Stimulated activated CD8-positive, alpha-beta memory T cell treated with anti-CD3 and anti-CD28 coated beads, Interleukin-4, amount 100 ng/mL, for 4 hours (primary cell): ENCODE measurements at places on chromosomes 5 and 9.

DNA sequence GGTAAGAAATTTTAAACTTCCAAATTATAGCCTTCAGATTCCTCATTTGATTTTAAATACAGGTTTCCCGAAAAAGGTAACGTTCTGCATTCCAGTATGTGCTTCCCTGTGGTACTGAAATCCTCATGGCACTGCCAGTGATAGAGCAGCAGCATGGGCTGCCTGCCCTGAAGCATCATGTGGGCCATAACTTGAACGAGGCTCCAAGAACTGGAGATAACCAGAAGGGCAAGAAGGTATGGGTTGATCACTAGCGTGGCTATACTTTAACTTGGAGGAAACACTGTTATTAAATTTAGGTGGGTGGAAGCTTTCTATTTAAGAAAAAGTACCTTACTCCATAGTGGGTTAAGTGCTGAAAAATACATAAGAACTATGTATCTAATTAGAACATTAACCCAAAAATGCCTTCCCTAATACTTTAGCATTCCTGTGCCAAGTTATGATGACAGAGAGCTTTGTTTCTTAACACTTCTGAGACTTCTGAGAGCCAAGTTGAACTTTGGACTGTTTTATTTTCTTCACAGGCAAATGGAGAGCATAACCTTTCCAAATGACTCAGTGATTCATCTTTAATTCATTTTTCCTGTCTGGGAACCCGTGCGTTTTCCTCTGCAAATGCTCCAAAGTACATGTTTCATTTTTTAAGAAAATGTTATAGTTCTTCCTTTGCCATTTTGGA, 191.5 kb upstream of the GNA14 start:
- DNase-seq: no peak

- no peak for DNase-seq
Measured at GRCh38 chr5:103108086-103108485, 11.9 kb downstream of the GIN1 start.

DNA sequence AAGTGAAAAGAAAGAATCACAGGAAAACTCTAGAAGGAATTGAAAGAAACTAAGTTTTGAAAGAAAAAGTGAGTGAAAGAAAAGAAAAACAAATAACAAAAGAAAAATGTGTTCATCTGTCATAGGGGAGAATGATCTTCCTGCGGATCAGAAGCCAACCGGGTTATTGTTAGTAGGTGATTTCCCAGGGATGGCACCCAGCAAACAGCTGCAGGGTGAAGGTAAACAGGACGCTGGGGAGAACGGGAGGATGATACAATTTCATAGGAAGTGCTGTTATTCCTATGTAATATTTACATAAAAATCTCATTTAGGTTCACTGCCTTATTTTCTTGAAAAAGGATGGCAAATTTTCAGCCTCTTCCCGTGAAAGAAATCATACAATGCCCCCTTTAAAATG, 72.4 kb upstream of the LHFPL2 start:
- no peak for DNase-seq

DNA sequence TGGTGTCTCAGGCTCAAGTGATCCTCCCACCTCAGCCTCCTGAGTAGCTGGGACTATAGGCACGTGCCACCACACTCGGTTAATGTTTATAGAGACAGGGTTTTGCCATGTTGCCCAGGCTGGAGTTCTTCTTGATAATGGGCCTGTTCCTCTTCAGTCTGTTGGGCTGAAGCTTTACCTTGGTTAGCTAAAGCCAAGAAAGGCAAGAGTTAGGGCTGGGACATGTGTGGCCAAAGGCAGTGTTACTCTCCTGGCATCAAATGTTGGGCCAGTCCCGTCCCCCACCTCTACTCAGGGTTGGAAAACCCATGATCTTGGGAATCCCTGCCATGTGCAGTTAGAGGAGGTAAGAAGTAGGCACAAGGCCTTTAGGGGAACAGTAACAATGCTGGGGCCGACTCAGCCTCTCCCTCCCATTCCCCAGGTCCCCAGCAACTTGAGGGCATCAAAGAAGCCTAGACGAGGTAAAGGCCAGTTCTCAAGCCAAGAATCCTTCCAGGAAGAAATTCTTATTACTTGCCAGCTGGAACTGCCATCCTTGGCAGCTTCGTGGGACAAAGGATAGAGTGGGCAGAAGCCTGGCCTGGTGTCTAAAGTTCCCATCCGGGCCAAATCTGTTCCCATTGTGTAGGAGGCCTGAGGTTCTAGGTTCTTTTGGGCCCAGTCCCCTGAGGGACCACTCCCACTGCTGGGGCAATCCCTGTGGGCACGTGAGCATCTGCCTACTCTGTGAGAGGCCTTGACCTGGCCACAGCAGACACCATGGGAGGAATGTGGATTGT, 4.5 kb downstream of the EGR1 start:
- no peak for DNase-seq

DNA sequence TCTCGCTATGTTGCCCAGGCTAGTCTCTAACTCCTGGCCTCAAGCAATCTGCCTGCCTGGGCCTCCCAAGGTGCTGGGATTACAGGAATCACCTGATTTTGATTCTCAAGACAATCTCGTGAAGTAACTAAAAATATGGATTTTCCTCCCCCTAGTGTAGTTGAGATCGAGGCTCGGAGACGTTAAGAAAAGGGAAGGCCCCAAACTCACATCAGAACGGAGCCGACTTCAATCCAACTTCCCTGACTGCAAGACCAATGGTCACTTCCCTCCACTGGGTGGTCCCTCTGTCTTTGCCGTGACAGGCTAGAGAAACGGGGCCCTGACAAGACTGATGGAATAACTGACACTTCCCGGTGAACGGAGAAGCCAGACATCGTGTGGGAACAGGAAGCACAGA, 28.3 kb downstream of the BARHL1 start:
- DNase-seq: no peak

DNA sequence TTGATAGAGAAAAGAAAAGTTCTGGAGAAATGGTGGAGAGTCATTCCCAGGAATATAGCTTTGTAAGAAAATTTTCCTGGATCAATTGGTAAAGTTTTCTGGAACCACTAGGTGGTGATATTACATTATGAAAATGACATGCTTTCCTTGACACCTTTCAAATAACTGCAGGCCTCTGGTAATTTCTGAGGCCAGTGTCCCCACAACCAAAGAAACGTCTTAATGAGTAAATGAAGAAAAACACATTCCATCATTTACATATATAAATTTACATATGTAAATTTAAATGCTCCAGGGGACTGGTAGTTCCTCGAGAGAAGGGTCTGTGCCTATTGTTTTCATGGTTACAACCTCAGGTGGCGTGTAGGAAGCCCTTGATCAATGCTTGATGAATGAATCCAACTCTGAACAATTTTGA, 17.2 kb upstream of the RGS3 start:
- no peak for DNase-seq

DNA sequence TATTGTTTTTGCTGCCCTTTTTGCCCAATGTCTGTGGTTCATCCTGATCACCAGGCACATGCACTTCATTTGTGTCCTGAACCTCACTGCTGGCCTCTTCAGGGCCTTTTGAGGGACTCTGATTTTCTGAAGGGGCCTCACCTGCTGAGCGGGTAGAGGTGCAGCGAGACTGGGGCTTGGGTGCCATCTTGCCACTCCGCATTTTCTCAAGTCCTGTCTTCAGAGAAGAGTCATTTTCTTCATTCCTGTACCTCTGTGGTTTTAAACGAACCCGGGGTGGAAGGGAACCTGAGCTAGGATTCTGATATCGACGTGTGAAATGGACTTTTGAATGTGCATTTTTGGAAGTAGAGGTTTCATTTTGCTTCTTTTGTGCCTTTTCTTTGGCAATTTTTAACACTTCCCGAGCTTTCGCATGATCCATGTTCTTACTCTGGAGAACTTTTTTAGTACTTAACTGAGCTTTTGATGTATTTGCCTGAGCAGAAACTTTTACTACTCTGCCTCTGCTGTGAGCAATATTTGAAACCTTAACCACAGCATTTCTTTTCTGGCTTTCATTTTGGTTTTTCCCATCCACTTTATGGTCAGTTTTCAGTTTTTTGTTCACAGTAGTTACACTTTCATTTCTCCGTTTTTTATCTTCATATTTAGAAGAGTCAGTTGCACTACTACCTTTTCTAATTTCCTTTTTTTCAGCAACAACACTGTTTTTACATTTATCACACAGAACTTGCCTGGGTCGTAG, 26.1 kb downstream of the PWWP2A start:
- no peak for DNase-seq

GRCh38 chr5:121746763-121747162, 104.9 kb upstream of the FTMT start:
- no peak for DNase-seq

DNA sequence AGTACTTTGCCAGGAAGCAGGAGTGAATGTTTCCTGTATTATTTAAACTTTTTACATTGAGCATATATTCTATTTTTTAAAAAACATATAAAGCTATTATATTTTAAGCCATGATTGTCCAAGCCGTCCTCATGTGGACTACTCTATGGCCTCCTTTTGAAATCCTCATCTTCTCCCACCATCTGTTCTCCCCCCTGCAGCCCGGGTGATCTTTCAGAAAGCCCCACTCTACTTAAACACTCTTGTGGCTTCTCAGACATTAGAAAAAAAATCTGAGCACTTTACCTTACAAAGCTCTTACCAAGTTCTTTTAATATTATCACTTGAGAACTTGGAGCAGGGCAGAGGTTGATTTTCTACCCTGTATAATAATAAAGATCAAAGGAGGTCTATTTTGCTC, 95.4 kb downstream of the CAVIN4 start:
- no peak for DNase-seq

- no peak for DNase-seq
Measured at GRCh38 chr5:172345881-172346280, 62.3 kb upstream of the UBTD2 start.

- DNase-seq: no peak
Measured at GRCh38 chr9:34501889-34502425, 20.8 kb downstream of the ENHO start.

- DNase-seq: no peak
Measured at GRCh38 chr9:5978523-5978922, 36.9 kb downstream of the RANBP6 start.

GRCh38 chr9:10260501-10260900, 352.3 kb downstream of the PTPRD start:
- DNase-seq: no peak

- no peak for DNase-seq
Measured at GRCh38 chr9:24561957-24562356, 16.3 kb upstream of the IZUMO3 start.

DNA sequence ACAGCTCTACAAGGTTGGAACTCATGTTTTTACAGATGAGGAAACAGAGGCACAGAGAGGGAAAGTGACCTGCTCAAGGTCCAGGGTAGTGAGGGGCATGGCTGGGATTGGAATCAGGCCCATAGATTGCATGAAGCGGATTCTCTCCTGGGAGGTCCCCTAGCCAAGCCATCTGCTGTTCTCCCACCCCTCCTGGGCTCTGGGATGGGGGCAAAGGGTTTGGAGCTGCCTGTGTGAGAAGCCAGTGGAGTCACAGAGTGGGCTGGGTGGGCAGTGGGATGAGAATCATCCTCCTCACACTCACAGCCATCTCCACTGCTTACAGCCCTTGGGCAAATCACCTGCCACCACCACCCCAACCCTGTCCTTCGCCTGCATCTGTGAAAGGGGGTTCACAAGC, 38.6 kb upstream of the PSD2 start:
- DNase-seq: no peak

DNA sequence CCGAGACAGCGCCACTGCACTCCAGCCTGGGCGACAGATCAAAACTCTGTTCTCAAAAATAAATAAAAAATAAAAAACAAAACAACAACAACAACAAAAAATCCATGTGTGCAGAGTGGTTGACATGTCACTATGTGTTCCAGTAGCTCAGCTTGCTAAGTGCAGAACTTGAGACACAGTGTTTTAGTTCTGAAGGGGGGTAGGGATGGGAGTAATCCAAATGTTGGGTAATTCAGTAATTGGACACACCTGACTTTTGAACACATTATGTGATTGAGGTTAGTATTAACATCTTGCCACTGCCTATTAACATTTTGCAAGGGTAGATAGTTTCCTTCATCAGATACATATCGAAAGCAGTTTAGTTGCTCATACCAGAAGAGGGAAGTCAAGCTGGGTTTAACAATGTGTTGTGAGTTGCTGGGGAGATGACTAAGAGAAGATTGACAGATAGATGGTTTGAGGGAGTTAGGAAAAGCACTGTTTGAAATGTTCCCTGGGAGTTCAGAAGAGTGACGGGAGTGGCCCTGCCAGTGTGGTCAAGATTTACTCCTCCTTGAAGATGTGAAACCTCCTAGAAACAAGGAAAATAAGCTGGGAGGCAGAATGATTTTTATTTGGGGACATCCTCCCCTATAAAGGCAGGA, 928 bp downstream of the HACD4 start:
- no peak for DNase-seq

DNA sequence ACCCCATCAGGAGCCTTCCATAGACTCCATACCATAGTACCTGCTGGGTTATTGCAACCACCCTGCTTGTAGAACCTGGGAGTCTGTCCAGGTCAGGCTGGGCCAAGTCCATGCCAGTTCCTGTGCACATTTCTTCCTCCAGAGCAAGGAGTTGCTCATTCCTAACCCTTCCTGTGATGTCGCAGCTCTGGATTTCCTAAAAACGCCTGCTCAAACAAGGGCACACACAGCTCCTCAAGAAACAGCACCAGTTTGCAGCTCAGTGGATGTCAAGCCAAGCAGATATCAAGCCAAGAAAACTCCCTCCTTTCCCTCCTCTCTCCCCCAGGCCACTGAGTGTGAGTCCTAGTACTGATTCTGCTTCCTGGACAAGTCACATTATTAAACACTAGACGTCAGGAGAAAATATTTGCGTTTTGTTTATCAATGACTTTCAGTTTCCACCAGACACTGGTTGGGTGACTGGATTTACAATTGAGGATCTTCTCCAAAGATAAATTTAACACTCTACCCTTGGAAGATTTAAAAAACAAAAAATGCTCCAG, 59.6 kb downstream of the SLC1A1 start:
- no peak for DNase-seq

- no peak for DNase-seq
Measured at GRCh38 chr5:14039063-14039462, 94.6 kb upstream of the DNAH5 start.

GRCh38 chr5:143054480-143054941, 284.3 kb downstream of the ARHGAP26 start:
- no peak for DNase-seq

- no peak for DNase-seq
Measured at GRCh38 chr9:104808035-104808614, 44.2 kb downstream of the NIPSNAP3B start.

- DNase-seq: no peak
Measured at GRCh38 chr5:176356179-176356566, 5.4 kb downstream of the KIAA1191 start.

- DNase-seq: no peak
Measured at GRCh38 chr5:115050866-115051265, 118.8 kb downstream of the TRIM36 start.
